ENCODE measurements at places on chromosomes 3 and 15.

DNA sequence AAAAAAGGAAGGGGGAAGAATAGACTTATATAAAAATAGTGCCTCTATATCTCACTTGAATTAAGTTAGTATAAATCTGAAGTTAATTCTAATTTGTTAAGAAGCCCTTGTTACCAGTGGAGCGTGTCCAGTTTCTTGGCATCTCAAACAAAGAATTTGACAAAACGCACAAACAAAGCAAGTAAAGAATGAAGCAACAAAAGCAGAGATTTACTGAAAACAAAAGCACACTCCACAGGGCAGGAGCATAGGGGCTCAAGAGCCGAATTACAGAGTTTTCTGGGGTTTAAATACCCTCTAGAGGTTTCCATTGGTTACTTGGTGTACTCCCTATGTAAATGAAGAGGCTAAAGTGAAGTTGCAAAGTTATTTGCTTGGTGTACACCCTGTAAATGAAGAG, 34.0 kb upstream of the GK5 start:
- DNase-seq = no peak

DNA sequence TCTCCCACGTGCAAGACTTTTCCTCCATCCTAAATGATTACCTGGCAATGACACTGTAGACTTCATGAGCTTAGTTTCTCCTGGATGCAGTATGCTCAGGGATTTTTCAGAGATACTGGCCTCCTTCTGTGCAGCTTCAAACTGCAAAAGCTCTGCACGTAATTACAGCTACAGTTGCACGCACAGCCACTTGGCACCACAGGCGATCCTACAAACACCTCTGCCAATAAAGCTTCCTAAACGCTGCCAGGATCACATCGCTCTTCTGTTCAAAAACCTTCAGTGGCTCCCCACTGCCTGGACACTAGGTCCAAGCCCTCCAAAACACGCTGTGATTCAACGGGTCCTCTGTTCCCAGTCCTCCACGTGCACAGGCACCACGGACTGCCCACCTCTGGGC, 49.5 kb downstream of the NUP210 start:
- no peak for DNase-seq

DNA sequence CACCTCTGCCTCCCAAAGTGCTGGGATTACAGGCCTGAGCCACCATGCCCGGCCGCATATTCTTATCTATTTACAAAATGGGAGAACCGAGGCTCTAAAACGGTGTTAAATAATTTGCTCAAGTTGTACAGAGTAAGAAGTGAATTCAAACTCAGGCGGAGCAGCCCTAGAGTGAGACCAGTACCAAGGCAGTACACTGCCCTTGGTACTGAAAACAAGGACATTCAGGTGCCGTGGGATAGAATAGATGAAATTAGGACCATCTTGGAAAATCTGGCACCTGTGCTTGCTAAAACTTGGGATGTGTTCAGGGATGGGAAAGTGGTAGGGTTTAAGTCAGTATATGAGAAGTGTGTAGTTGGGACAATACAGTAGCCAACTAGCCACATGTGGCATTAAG, 100.7 kb downstream of the MYRIP start:
- no peak for DNase-seq

GRCh38 chr15:70072479-70072878, 25.2 kb downstream of the TLE3 start:
- DNase-seq = no peak

DNA sequence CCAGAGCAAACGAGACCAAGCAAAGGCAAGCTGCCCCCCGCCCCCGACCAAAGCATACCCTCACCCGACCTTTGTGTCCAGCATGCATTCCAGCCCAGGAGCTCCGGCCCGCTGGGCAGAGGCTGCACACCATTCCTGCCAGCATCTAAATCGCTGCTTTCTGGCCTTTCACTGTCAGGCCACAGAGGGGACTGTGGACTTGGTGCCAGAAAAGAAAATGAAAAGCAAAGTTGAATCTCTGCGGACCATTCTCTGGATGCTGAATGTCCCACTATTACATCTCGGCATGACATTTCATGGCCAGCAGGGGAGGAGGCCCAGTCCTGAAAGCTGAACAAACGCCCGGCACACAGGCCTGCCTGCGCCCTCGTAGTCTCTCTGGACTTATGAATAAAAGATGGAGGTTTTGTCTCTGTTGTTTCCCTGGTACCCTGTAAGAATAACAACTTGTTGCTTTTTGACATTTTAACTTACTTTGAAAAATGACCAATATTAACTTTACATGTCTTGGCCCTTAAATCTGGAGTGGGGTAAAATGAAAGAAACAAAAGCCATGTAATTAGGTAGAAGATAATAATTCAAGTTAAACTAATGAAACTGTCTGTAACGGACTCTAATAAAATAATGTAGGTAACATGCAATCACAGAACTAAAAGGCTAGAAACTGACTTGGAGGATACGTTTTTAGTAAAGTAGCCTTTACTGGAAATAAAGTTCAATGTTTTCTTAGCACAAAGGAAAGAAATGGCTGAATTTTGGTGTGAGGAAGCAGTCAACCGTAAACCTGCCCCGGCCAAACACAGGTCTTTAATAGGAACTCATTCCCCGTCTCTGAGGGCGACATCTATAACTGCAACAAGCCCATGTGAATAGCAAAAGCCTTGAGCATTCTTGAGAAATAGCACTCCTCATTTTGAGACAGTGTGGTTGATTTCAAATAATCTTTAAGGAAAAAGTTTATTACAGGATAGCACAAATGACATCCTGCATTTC, 12.7 kb downstream of the IL17RD start:
- no peak for DNase-seq

- no peak for DNase-seq
Observed at GRCh38 chr15:65942436-65942835, 73.1 kb downstream of the RAB11A start.

- DNase-seq = peak; percentile 64
Observed at GRCh38 chr15:85284497-85284896, 95.9 kb upstream of the AKAP13 start.

DNA sequence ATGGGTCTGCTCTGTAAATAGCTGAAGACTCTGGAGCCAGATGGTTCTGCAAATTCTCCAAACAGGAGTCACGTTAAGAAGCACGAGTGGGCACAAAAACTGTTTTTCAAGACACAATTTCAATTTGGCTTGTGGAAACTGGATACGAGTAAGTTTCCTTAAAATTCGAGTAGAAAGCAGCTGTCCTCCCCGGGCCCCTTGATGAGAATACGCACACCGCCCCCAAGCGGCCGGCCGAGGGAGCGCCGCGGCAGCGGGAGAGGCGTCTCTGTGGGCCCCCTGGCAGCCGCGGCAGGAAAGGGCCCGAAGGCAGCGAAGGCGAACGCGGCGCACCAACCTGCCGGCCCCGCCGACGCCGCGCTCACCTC, 778 bp upstream of the THBS1 start:
- DNase-seq = peak; percentile 26

- DNase-seq = no peak
Observed at GRCh38 chr3:13047296-13048165, 25.7 kb downstream of the IQSEC1 start.

- DNase-seq = no peak
Observed at GRCh38 chr3:178663201-178663934, 127.1 kb downstream of the KCNMB2 start.

- DNase-seq = no peak
Observed at GRCh38 chr15:31147944-31148296, 46.4 kb upstream of the TRPM1 start.

- no peak for DNase-seq
Observed at GRCh38 chr15:89175617-89176191, 45.7 kb downstream of the RLBP1 start.

GRCh38 chr3:16362770-16363169, 97.8 kb downstream of the OXNAD1 start:
- DNase-seq = no peak

DNA sequence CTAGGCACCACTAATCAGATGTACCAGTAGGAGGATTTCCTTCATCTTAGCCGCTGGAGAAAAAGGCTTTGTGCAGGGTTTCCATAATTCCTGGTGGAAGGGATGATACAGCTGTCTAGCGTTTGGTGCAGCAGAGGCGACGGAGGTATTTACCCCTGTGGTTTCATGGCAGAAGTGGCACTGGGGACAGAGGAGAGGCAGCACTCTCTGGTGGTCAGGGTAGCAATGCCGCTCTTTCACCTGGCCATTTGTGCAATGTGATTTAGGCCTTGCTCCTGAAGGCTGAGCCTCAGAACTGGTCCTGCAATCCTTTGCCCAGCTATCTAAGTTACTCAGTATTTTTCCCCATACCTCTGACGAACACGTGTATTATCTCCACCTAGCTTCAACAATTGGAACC, 47.1 kb upstream of the BNIP2 start:
- no peak for DNase-seq

DNA sequence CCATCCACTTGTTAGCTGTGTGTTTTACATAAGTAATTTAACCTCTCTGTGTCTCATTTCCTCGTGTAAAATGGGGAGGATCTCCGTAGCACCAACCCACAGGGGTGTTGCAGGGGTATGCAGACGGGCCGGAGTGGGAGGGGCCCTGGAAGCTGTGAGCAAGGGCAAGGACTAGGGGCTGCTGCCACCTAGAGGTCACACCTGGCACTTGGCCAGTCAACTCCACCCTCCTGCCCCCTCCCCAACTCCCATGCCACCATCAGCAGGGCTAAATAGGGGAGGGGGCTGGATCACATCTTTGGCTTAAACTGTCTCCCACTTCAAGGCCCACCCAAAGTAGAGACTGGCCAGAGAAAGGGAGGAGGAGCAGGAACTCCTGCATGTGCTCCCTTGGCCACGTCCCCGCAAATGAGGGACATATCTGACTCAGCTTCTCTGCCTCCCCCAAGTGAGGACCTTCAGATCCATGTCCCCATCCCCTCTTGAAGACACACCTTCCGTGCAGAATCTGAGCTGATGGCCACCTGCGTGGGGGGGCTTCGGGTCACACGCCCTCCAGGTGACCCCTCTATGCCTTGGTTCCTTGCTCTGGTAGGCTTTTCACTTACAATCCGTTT, 2.6 kb downstream of the CCDC9B start:
- DNase-seq = peak; percentile 44

GRCh38 chr3:30553641-30554316, 52.6 kb upstream of the TGFBR2 start:
- no peak for DNase-seq

GRCh38 chr3:162302983-162303624, 806.5 kb downstream of the OTOL1 start:
- DNase-seq = no peak

DNA sequence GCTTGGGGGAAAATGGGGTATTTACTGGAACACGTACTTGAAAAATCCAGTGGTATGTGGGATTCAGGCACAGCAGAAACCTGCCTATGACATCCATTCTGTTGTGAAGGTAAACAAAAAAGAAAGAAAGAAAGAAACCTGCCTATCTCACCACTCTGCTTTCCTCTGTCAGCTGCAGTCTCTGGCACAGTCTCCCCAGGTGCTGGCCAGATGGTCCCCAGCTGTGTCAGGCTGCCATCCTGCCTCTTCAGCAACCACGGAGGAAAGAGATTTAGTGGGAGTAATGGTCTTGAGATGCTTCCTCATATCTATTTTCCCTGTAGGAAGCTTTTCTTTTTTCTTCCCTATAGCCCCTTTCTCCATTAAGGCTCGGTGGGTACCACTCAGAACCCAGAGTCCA, 2.5 kb upstream of the PXYLP1 start:
- DNase-seq = no peak

DNA sequence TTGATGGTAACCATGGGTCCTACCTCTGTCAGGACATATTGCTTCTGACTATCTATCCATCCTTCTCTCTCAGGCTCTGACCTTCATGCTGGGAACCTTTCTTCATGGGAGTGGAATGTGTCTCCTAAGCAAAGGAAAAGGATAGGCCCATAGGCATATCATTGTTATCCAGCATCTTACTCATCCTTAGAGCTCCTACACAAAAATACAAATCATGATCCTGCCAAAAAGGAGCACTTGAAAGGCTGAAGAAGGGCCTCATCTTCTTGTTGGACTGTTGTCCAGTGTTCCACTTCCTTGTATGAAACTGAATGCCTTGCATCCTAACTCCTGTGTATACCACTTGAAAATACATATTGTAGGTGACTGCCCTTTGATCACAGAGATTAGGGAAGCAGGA, 96.1 kb upstream of the SOX2 start:
- DNase-seq = no peak

GRCh38 chr3:74135808-74136207, 478.7 kb downstream of the CNTN3 start:
- no peak for DNase-seq

GRCh38 chr3:31067004-31067403, 172.5 kb upstream of the GADL1 start:
- no peak for DNase-seq

DNA sequence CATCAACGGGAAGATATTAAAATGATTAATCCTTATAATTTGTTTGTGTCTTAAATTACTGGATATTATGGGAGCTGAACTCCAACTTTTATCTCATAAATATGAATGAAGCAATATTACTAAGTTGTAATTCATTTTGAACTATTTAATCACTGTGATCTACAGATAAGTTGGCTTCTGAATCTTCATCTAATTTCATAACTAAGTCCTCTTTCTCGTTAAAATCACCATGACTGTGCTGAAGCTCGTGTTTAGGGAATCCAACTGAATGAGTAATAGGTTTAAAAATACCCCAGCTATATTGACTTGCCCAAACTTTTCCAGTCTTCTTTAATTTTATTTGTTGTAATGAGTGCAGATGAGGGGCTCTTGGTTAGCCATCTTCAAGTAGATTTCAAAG, 14.1 kb downstream of the MDFIC2 start:
- no peak for DNase-seq

- DNase-seq = no peak
Observed at GRCh38 chr3:133512416-133513089, 60.9 kb upstream of the CDV3 start.

GRCh38 chr15:81962482-81962881, 83.3 kb downstream of the MEX3B start:
- DNase-seq = no peak

- no peak for DNase-seq
Observed at GRCh38 chr15:42069025-42069424, 25.3 kb downstream of the PLA2G4D start.

GRCh38 chr15:69035205-69035917, 20.9 kb downstream of the NOX5 start:
- no peak for DNase-seq

DNA sequence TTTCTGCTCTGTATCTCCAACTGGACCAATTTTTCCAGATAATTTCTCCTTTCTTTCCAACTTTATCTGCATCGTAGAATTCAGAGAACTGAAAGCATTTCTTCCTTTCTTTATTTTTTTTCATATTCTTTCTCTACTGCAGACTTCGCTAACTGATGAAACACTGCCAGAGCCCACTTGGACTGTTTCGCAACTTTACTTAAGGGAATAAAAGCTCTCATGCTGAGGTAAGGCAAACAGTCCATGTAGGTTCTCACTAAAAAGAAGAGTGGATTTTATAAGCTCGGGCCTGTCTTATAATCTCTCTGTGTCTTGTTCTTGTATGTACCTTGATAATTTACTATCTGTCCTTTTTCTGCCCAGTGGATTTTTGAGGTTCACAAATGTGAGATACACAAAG, 163.5 kb downstream of the CNTN4 start:
- DNase-seq = no peak
